ENCODE measurements at places on chromosomes 12 and 14.
A peak's percentile ranks its signal among the peaks of the same experiment; 100 is the strongest.

DNA sequence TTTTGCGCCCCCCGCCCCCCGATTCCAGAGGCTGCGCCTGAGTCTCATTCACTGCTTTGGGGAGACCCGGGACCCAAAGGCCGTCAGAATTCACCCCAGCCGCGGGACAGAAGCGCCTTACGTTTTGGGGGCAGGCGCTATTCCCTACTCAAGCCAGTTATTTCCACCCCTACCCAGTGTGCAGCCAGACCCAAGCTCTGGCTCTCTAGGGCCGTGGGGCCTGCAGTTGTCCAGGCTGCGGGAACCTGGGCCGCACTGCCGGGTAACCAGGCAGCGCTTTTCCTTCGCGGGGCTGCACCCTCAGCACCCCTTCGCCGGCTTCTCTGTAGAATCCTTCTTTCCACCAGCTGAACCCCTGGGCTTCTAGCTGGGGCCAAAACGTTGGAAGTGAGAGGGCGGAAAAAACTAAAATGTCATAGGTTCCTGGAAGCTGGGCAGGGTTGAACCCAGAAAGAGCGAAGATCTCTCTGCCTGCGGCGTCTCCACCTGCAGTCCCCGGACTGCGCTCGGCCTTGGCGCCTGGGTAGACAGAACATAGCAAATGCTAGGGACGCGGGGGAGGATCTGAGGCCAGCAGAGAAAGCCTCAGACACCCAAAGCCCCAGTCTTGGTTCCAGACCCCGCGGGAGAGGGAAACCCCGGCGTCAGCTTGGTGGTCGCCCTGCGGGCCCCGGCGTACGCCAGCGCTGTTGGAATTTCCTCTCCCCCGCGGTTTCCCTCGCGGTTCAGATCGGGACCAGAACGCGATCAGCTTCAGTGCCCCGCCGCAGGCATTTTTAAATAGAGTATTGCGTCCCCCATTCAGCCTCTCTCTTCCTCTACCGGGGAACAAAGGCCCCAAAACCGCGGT lies 18.3 kb downstream of the TBX3 start:
- no peak for DNase-seq

GRCh38 chr12:25054076-25054782 lies 105.3 kb upstream of the BCAT1 start:
- no peak for DNase-seq

GRCh38 chr14:66383771-66384170 lies 102.4 kb upstream of the CCDC196 start:
- no peak for DNase-seq

- no peak for DNase-seq
Measured at GRCh38 chr14:101476916-101477553, 84.3 kb upstream of the DIO3 start.

GRCh38 chr12:71664411-71665089 lies 449 bp downstream of the THAP2 start:
- no peak for DNase-seq

DNA sequence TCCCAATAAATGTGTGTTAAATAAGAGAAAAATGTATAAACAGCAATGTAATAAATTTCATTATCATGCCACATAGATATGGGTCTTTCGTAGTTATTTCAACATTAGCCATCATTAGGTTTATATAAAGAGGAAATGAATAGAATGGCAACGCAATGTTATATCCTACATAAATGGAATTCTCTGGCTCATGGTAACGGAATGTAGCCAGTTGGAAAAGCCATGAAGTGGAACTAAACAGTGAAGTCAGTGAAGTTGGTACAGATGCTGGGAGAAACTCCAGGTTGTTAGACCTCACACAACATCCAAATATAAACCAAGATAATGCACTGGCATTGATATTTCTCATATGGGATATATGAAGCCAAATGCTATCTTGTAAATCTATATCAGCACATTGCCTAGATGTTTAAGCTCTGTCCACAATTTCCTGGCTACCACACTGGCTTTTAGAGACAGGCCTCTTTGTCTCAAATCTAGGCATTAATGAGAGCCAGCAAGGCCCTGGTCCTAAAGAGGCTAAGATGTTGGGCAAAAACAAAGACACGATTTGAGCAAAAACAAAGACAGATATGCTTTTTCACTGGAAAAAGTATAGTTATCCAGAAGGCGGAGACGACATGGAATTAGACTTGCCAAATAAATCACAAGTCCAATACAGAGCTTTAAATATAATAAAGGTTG lies 861.0 kb downstream of the RPS29 start:
- DNase-seq: no peak

DNA sequence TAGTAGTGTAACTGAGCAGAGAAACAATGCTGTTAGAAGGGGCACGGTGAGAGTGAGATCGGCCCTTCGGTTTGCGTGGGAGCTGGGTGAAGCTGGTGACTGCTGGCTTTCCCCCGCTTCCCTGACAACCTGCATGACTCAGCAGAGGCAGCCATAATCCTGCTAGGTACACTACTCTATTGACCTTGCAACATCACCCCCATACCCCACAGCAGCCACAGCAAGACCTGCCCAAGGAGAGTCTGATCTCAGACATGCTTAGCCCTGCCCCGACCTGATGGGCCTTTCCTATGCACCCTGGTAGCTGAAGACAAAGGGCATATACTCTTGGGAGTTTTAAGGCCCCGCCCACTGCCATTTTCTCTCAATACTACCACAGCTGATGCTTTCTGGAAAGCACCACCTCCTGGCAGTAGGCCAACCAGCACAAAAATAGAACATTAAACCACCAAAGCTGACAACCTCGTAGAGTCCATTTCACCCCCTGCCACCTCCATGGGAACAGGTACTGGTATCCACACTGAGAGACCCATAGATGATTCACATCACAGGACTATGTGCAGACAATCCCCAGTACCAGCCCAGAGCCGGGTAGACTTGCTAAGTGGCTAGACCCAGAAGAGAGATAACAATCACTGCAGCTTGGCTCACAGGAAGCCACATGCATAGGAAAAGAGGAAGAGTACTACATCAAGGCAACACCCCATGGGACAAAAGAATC lies 75.9 kb upstream of the RGS6 start:
- no peak for DNase-seq

GRCh38 chr12:53065975-53066931 lies 12.9 kb downstream of the SPRYD3 start:
- DNase-seq: peak; percentile 53

DNA sequence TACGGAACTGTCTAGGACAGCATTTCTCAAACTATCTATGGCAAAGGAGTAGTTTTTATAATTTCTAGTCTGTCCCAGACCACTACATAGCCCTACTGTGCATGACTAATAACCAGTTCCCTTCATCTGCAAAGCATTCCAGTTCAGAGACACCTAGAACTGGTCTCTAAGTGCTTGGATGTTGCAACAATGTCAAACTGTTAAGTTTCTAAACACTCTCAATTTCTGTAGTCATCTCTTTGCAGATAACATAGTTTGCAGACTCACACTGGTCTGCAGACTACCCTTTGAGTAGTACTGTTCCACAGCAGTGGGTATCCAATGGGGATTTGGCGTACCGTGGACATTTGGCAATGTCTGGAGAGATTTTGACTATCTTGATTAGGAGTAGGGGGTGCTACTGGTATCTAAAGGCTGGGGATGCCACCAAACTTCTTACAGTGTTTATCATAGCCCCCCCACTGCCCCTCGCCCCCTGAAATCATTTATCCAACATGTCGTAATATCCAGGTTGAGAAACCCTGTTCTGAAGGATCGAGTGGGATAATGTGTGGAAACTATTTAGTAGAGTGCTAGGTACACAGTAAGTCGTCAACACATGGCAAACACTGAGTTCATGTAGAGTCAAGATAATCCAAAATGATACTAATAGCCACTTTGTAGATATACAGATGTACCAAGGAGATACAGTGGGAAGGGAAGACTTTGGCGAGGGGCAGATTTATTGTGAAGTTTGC lies 1.7 kb downstream of the C12orf76 start:
- no peak for DNase-seq

GRCh38 chr12:110010853-110011723 lies 11.9 kb downstream of the ANKRD13A start:
- no peak for DNase-seq

GRCh38 chr14:32697114-32697513 lies 241.6 kb upstream of the NPAS3 start:
- no peak for DNase-seq

- DNase-seq: no peak
Measured at GRCh38 chr12:95248604-95249360, 31.2 kb downstream of the VEZT start.

Measured in stimulated activated CD4-positive, alpha-beta T cell treated with anti-CD3 and anti-CD28 coated beads, Interleukin-1b, Interleukin-23, amount 100 ng/mL, for 1 hour (primary cell).